ENCODE measurements at places on chromosomes 7 and 10. TPM values are rescaled to one million over a fixed set of nuclear protein-coding genes. Genes with fewer than 3 reads are reported as not detected.

DNA sequence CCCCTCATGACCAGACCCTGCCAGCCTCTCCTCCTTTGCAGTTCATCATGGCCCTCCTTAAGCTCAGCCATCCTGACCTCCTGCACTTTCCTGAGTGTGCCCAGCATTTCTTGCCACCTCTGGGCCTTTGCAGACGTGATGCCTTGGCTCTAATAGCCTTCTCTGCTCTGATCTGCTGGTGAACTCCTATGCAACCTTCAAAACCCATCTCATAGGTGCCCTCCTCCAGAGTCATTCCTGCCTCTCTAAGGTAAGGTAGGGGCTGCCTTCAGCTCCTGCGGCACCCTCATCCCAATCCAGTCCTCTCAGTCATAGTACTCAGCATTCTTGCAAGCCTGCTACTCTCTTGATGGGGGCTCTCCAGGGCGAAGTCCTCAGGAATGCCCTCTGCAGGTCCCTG lies 19.3 kb upstream of the ELN start:
- no peak for DNase-seq

DNA sequence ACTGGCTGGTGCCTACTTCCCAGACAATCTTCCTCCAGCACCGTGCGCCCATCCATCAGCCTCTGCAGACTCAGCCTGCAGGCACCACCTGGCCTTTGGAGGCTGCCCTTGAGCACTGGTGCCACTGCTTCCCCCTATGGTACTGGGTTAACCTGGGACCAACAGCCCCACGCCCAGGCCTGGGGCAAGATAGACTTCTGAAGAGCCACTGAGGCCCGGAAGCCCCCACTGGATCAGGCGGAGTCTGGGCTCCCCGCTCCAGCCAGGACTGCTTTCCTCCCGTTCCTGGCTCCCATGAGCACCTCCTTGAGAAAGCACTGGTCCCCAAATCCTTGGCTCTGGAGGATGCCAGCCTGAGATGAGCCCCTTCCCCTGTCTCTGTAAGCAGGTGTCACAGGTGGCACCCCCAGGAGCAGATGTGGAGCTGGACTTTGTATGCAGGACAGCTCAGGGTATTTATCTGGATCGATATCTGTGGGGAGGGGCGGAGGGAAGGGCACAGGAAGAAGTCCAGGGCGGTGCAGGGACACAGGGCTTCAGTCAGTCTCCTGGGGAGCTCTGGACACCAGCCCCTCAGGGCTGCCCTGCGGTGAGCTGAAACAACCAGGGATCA lies 206.5 kb upstream of the PPP2R2D start:
- no peak for DNase-seq

DNA sequence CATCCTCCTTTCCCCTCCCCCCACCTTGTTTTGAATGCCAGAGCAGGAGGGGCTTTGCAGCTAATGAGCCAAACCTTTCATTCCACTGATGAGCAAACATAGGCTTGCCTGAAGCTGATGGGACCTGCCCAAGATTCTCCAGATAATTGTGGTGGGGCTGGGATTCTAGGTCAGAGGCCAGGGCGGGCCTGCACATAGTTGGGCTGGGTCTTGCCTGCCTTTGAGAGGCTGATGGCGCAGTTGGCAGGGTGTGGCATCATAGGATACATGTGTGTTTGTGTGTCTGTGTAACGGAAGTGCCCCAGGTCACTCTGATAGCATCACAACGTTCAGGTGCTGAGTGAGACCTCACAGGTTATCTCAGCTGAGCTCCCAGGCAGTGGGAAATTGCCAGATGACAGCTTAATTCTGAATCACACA lies 22.9 kb downstream of the BTBD16 start:
- no peak for DNase-seq

The MKX gene
- total RNA-seq, result 5.2 TPM

DNA sequence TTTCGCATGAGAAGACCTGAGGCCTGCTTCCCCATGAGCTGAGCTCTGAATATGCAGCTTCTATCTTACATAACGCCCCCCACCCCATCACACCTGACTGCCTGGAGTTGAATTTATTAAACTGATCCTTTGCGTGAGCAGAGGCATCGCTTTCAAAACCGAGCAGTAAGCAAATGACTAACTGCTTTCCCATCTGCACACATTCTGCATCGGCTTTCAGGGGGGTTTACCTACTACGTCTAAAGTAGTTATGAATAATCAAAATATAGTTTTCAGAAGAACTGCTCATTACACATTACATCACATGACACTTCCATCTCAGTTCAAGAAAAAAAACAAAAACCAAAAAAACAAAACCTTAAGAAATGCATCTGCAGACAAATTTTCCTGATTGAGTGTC lies 54.7 kb upstream of the EGR2 start:
- DNase-seq, result no peak

- no peak for DNase-seq
These were observed 20.8 kb downstream of the ZDHHC16 start for GRCh38 chr10:97466755-97467154.

DNA sequence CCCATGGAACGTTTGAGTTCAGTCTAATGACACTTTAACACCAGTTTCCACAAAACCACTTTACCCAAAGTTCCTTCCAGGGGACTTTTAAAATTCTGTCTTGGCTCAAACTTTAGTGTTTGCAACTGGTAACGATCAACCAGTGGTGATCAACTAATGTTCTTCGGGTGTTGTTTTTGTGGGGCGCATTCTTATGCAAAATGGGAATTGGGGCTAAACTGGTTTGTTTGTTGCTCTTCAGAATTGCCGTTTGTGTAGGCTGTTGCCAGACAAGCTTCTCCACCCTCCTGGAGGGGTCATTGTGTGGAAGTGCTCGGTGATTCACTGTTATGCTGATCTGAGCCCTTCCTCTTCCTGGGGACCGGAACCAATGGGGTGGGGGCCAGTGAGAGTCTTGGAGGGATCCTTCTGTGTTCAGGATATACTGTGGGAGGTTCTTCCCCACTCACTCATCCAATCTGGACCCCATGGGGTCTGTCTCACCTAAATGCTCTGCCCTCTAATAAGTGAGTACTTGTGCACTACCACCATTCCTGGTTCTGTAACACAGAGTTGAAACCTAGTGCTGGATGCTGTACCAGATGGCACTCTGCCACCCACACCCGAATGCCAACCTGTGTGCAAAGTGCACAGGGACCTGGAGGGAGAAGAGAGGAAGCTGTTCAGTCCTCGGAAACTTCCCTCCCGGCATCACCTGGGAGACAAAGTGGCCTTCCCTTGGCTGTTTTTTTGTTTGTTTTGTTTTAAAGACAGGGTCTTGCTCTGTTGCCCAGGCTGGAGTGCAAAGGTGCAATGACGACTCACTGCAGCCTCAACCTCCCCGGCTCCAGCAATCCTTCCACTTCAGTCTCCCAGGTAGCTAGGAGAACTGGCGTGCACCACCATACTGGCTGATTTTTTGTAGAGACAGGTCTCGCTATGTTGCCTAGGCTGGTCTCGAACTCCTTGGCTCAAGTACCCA lies 2.1 kb downstream of the NFE2L3 start:
- peak; percentile 38 for DNase-seq

- no peak for DNase-seq
These were observed 25.1 kb downstream of the DOCK1 start for GRCh38 chr10:126930131-126930882.

- DNase-seq, result no peak
These were observed 21.3 kb downstream of the GCK start for GRCh38 chr7:44167920-44168319.

GRCh38 chr7:155713384-155713783 lies 68.9 kb downstream of the RBM33 start:
- peak; percentile 23 for DNase-seq

DNA sequence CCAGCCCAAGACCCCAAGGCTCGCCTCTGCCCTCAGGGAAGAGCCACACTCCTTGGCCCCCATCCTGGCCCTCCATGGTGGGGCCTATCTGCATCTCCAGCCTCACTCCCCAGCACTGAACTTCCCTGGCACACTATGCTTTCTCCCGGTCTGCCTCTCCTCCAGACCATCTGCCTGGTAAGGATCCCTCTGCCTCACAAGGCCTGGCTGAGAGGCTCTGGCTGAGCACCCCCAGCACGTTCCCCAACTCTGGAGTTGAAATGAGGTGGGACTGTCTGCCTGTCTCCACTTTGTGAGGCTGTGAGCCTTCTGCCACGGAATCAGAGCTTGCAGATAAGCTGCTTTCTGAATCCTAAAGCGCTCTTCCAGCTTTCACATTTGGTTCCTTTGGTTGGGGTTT lies 220.7 kb downstream of the TNS3 start:
- DNase-seq, result no peak

DNA sequence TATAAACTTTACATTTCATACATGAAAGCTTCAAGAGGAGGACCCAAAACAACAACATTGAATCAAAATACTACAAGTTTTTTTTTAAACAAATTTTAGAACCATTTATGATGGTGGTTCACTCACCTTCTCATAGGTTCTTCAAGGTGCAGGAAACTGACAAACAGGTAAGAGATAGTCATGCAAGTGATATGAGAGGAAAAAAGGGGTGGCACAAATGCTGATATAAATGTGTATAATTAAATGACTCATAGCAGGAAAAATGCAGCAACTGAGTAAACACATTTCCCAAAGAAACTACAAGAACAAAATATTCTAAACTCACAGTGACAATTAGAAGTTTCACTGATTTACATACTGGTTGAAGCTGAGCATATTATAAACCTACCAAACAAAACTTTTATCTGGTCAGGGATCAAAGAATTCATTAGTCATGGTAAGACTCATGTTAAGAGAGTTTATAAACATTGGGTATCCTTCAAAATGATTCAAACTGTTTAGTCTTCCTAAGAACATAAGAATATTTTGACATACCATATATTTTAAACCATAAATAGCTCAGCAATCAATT lies 14.1 kb downstream of the ZWINT start:
- DNase-seq, result no peak

The YKT6 gene
- total RNA-seq, result 58.6 TPM

The NPTX2 gene
- 2.7 TPM for total RNA-seq

DNA sequence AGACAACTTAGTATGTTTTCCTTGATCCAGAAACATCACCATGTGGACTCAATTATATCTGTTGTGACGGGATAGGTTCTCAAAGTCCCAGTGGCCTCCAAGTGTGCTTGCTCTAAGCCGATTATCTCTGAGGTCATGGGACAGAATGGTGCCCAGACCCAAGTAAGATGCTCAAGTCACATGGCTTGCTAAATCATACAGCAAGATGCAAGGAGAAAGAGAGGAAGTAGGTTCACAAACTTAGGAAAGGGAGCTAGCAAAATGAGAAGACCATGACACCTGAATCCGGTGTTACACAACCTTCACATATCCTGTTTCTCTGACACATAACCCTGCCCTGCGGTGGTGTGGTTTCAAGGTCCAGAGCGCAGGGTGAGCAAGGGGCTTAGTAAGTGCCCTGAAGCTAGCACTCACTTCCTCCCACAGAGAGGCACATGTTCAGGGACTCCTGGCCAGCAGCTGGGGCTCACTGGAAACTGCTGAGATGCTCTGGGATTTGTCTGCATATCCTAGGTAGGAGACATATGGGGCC lies 590.9 kb upstream of the ANKRD30A start:
- no peak for DNase-seq

All from mucosa of gallbladder (tissue), 1 donor.